ENCODE measurements at places on chromosomes 13 and 19. TPM values are rescaled to one million over a fixed set of nuclear protein-coding genes. Genes with fewer than 3 reads are reported as not detected.

Gene ZNF433
- total RNA-seq: 2.0 TPM

Gene OR4F17
- not detected for total RNA-seq

Gene FFAR1
- not detected for total RNA-seq

GRCh38 chr19:749811-750210 is 1.1 kb upstream of the MISP start:
- no peaks in the 10 kb centered on the region for H3K27me3 ChIP-seq
- no peak overlapping the region for H3K27ac ChIP-seq
- no peaks in the 10 kb centered on the region for H3K36me3 ChIP-seq

GRCh38 chr13:102707467-102707866 is 12.6 kb upstream of the METTL21C start:
- H3K4me1 ChIP-seq: no peaks in the 10 kb centered on the region
- no peak overlapping the region for H3K27ac ChIP-seq
- H3K4me3 ChIP-seq: no peak overlapping the region
- DNase-seq: no peak
- no peaks in the 10 kb centered on the region for H3K36me3 ChIP-seq
- no peaks in the 10 kb centered on the region for H3K27me3 ChIP-seq

DNA sequence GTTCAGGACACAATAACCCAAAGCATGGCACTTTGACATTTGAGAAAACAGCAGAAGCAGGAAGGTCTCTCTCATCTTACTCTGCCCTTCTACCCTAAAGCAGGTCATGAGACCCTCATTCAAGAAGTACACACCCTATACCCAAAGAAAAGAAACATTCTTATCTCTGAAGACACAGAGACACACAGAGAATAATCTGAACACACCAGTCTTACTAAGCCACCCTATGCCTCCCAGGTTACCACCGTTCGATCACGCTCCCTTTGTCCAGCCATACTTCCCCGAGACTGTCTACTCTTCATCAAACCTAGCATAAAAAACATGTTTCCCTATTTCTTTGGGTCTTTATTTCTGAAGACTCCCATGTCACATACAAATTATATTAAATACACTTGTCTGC is 66.5 kb upstream of the ANKRD10 start:
- no peaks in the 10 kb centered on the region for H3K4me1 ChIP-seq
- no peak for DNase-seq
- no peaks in the 10 kb centered on the region for H3K27me3 ChIP-seq
- no peak overlapping the region for H3K4me3 ChIP-seq

Data from GM23338 (cell line).